ENCODE measurements at places on chromosomes 1 and 21.

DNA sequence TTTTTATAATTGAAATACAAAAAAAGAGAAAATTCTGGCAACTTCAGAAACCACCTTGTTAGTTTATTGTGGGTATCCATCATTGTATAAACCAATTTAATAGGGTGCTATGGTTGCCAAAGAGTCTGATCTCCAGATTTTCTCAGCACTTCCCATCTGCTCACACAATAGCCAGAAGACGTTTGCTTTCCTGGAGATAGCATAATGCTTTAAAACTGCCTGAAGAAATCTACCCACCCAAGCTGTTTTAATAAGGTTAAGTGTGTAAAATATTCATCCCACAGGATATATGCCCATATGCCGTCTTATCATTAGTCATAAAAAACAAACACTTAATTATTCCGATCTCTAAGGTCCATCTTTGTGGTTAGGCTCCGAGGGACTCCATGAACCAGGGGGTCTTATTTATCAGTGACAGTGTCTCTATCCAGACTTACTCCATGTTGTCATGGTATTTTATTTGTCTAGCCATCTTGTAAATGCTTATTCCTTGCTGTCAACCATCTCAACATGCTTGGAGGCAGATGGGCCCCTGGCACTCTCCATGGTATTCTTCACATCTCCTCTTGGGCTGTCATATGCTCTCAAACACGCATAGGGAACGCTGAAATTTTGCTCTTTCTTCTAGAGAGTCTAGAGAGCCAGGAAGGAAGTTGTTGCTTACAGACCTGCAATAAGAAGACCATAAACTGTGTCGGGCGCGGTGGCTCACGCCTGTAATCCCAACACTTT is 58.5 kb downstream of the MAP10 start:
- no peak for DNase-seq

DNA sequence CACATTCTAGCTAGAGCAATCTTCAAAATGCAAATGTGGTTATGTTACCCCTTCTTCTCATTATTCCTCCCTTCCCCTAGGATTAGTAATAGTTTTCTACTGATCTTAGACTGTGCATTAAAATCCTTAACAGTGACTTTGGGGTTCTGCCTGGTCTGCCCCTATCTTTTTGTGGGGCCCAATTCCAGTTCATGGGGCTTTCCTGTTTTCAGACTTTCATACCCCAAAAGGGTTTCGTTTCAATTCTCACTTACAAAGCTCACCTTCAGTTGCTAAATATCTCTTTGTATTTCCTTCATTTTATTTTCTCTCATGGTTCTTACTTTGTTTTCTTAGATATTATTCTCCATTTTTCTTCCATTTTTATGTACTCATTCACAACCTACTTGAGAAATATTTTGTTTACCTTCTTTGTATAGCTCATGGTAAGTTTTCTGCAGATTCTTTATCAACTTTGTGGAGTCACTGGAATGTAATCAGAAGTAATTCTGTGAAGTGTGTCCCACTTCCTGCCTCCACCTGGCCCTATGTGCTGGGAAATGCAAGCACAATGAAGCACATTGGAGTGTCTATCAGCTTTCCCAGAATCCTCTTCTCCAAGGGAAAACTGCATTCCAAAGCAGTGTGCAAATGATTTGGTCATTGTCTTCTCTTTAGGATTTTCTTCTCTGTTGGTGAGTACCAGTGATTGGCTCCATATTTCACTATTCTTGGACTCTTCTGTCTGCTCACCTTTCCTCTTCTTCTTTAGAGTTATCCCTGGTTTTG is 350.2 kb downstream of the ZNF326 start:
- no peak for DNase-seq

DNA sequence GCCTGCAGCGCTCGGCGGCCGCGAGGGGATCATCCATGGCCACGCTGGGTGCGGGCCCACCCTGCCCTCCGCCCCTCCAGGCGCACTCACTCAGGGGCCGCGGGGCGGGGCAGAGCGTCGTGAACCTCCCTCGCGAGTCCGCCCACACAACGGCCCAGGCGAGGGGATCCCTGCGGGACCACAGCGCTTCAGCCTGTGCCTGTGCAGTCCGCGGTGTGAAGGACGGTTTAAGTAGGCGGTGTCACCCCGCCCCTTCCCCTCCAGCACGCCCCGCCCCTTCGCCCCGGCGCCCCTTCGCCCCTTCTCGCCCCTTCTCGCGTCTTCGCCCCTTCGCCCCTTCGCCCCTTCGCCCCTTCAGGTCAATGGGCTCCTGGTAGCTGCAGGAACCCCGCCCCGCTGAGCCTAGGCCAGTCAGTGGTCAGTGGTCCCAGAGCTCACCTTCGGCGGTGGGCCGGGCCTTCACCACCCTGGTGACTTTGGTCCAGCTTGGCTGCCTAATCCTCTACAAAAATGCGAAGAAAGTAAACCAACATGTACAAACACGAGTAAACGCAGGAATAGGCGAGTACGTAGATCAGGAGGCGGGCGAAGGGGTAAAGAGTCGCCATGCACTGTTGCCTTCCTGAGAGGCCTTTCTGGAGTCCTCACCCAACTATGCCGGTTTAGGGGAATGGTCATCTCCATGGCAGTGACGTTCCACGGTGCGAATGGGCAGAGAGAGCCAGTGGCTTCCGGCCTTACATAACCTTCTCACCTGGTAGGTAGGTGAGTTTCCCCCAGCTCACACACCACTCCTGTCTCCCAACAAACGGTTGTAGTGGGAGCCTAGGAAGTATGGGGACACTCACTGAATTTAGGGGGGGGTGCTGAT is 19.6 kb upstream of the DMRTB1 start:
- DNase-seq: no peak

DNA sequence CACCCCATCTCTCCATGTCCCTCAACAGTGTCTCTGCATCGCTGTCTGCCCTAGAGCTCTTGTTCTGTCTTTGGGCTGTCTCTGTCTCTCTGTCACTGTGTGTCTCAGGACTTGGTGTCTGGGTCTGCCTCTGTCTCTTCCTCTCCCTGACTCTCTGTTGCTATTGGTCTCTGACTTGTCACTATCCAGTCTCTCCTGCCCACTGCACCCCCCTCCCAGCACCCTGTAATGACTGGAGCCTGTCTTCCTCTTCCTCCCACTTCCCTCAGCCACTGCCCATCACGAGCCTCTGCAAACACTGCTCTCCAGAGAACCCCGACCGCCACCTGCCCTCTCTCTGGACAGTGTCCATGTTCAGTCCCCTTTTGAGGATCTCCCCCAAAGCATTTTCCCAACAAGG is 12.1 kb downstream of the PEAR1 start:
- no peak for DNase-seq

GRCh38 chr1:153985941-153986761 is at the start of gene RAB13:
Gene RAB13 (minus strand): TSS chr1:153986339. CDS start chr1:153986236, 103 bp downstream.
- DNase-seq: peak; percentile 24

DNA sequence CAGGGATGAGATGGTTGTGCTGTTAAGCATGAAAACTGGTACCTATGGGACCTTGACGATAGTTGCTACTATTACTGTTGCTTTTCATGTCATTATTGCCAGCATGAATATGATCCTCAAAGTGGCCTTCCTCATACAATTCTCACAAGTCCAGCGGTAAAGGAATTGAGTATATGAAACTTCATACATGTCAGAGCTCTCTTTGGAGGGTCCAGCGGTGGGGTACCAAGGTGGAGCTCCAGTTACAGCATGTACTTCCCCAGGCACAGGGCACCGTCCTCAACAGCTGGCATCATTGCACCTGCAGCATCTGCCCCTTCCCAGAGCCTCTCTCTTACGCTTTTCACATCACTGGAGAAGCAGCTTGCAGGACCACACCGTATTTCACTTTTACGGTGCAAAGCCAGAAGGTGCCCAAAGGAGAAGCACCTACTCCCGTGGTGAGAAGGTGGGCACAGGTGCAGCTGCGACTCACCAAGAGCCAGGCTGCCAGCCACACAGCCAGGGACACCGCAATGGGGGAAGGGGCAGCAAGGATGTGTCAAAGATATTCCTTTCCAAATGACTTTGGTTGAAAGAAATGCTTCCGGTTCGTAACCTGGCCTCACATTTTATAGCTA is 166.4 kb upstream of the IRF2BP2 start:
- DNase-seq: no peak

GRCh38 chr1:20896826-20897225 is 109.7 kb upstream of the HP1BP3 start:
- no peak for DNase-seq

GRCh38 chr1:42784946-42785693 is at the start of gene TMEM269:
Gene TMEM269 (plus strand): TSS chr1:42784991. CDS start chr1:42789894, 4,903 bp downstream.
- no peak for DNase-seq

DNA sequence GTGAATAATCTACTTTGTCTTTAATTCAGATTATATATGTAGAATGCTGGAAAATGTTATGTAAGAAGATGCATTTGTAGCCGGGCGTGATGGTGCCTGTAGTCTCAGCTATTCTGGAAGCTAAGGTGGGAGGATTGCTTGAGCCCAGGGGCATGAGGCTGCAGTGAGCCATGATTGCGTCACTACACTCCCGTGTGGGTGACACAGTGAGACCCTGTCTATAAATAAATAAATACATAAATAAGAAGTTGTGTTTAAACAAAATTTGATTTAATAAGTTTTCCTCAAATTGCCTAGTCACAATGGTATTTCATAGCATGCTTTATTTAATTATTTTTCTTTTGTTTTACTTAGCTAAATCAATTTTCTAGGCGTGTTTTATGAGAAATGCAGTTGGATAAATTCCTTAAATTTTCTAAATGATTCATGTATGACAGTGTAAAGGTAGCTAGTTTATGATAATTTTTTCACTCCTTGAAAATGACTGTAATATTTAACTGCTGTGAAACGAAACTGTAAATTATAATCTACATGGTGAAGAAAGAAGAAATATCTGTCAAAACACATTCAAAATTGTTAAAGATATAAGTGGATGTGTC is 232.6 kb downstream of the SRGAP2C start:
- DNase-seq: no peak

GRCh38 chr1:194039578-194039977 is 853.2 kb upstream of the B3GALT2 start:
- DNase-seq: no peak

DNA sequence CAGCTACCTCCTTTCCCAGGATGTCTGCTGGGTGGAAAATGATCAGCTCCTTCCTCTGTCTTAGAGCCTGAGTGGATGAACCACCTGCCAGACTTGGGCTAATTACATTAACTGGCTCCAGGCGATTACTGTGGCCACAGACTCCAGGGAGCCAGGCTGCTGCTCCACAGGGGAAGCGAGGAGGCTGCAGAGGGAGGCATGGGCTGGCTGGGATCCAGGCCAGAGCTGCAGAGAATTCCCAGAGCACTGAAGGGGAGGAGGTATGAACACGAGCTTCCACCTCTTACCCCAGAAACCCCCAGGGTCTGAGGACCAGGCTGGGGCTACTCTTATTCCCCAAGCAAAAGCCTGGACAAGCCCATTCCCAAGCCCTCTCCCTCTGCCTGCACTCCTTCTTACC is 136.0 kb upstream of the KLHDC7A start:
- peak; percentile 43 for DNase-seq

DNA sequence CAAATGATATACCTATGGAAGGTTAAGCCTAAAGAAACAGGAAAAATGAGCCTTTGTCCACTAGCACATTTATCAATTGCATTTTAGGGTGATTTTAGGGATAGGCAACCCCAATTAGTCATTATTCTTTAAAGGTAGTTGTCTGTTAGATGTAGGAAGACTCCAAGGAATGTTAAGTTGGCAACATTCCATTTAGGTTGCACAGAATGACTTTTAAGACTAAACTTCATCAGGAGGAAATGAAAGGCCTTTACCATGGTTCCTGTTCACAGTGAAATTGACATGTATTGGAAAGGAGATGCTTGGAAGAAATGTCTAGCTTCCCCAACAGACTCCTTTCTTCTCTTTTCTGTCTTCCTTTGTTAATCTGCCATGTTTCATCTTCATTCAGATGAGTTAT is 1.6 kb upstream of the APOBEC4 start:
- DNase-seq: no peak

Data from NCI-H1436 treated with DMSO at 0.1 percent for 48 hours (cell line).